Activated T-cell treated with anti-CD3 and anti-CD28 coated beads for 4 hours (primary cell): ENCODE measurements at places on chromosomes 16 and 17.

- no peak for DNase-seq
These were observed 50.5 kb downstream of the COTL1 start for GRCh38 chr16:84567286-84567962.

DNA sequence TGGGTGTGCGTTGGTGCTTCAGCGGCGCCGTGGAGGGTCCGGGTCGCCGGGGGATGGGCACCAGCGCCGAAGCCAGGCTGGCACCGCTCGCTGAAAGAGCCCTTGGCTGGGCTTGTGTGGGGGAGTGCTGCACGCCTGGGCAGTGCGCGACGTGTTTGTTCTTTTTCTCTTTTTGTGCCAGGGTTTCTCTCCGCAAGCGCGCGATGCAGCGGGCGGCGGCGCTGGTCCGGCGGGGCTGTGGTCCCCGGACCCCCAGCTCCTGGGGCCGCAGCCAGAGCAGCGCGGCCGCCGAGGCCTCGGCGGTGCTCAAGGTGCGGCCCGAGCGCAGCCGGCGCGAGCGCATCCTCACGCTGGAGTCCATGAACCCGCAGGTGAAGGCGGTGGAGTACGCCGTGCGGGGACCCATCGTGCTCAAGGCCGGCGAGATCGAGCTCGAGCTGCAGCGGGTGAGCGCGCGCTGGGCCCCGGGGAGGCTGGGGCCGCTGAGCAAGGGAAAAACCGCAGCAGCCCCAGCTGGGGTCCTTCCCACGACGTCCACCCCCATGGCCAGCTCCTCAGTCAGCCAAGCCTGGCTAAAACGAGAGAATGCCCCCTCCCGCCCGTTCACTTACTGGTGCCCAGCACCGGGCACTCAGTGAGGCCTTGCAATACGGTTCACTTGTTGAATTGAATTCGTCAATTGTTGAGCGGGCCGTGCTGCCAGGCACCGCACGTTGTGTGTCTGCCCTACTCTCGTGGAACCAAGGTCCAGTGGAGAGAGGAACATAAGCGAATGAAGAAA is 541 bp downstream of the GPT2 start:
- DNase-seq = no peak

GRCh38 chr17:22161376-22161775 is 469.1 kb downstream of the KCNJ18 start:
- DNase-seq = no peak

GRCh38 chr17:21295036-21295952 is 10.8 kb downstream of the MAP2K3 start:
- no peak for DNase-seq

- DNase-seq = no peak
These were observed 9.6 kb upstream of the RNF112 start for GRCh38 chr17:19401321-19402010.

- no peak for DNase-seq
These were observed 191.8 kb downstream of the SNX29 start for GRCh38 chr16:12168074-12169000.

DNA sequence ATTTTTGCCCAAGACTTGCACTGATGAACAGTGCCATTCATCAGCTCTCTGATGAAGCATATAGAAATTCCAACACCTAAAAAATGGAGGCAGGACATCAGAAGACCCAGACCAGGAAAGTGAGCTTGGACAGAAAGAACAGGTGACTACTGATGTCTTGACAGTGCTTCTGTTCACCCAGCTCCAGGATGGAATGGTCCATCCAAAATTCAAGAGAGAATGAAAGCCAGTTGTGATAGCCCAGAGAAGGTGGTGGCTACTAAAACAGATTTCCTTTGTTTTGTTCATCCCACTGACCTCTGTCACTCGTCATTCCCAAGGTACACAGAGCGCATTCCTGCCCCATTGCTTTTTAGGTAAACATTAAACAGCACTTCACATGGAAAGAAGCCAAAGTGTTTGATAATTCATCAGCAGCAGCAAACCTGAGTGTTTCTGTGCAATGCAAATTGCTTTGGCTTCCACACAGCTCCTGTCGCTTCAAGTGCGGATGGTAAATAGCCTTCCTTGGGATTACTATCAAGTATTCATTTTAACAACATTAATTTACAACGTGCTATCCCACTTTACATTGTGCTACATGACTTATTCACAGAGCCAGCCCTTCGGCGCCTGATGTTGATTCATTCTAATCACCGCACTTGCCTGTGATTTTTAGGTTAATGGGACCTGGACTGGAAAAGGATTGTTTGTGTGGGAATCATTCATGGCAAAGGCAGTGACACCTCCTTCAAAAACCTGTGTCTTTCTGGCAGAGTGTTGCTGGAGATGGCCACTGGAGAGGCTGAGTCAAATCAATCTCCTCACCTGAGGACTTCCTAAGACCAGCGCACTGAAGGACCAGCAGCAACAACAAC is 65.1 kb upstream of the TOX3 start:
- DNase-seq = no peak

DNA sequence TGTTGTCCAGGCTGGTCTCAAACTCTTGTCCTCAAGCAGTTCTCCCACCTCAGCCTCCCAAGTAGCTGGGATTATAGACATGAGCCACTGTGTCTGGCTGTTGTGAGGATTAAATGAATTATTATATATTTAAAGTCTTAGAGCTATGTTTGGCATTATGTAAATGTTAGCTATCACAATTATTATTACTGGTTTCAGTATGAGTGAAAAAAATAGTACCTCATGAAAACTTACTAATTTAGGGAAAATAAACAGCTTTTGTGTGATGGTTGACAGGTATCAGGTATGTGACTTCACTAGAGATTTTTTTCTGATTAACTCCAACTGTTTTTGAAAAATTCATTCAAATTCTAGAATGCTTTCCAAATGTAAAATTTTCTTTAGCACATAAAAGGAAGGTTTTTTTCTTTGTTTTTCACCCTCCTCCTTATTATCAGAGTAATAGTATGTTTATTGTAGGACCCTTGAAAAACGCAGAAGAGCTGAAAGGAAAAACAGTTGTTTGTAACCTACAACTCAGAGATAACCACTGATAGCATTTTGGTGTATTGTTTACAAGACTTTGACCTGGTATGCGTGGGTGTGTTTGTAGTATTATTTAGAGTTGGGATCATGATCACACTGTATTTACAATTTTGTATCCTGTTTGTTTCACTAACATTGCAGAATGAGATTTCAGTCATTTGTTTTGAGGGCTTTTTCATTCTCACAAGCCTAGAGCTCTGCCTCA is 13.2 kb downstream of the NLK start:
- no peak for DNase-seq

- no peak for DNase-seq
These were observed 67.8 kb upstream of the CDH5 start for GRCh38 chr16:66298571-66299120.

DNA sequence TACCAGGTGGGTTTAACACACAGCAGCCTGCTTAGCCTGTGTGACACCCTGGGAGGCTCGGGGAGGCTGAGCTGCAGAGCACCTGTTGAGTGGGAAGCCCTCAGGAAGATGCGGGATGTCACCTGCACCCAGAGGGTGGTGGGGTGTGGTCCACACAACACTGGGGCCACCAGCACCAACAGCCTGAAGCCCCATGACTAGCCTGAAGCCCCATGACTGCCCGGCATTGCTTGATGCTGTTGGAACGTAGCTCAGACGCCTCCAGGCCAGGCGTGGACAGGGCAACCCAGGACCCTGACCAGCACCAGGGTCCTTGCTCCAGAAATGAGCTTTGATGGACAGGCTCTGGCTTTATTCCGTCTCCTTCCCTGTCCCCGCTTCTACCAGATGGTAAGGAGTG is 76.3 kb upstream of the ZNF469 start:
- no peak for DNase-seq

DNA sequence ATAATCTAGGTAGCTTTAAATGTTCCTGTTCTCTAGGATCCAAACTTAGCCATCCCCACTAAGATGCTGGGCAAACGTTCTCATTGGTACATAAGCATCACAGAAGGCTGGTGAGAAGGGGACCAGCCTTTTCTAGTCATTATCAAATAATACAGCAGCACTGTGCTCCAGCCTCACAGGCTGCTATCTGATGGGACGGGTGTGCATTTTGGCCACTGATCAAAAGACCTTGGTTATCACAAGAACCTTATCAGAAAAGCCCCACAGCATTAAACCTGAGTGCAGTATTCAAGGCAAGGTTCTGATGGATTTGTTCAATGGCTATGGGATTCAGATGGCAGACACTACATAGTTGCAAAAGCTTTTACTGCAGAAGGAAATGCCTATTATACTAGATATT is 19.1 kb upstream of the KPNB1 start:
- no peak for DNase-seq

- DNase-seq = no peak
These were observed at the start of gene RAP1GAP2 for GRCh38 chr17:2796164-2797125. Gene RAP1GAP2, plus strand, starts transcription at chr17:2796438. Its CDS starts 90 bp downstream, at chr17:2796528.

GRCh38 chr16:85457366-85457765 is 155.8 kb upstream of the GSE1 start:
- DNase-seq = no peak

DNA sequence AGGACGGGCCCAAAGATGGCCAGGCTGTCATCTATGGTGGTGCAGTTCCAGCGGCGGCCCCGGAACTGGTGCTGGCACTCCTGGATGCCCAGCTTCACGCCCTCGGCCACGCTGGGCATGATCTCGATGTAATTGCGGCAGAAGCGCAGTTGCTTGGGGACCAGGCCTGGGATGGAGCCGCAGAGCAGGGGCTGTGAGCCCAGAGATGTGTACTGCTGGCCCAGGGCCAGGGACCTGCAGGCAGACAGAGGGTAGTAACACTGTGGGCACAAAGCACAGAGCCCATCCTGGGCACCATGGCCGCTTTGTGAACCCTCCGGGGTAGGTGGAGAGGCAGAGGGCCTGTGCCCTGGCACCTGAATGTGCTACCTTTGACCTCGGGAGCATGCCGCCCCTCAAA is 44.8 kb downstream of the WNT3 start:
- no peak for DNase-seq

DNA sequence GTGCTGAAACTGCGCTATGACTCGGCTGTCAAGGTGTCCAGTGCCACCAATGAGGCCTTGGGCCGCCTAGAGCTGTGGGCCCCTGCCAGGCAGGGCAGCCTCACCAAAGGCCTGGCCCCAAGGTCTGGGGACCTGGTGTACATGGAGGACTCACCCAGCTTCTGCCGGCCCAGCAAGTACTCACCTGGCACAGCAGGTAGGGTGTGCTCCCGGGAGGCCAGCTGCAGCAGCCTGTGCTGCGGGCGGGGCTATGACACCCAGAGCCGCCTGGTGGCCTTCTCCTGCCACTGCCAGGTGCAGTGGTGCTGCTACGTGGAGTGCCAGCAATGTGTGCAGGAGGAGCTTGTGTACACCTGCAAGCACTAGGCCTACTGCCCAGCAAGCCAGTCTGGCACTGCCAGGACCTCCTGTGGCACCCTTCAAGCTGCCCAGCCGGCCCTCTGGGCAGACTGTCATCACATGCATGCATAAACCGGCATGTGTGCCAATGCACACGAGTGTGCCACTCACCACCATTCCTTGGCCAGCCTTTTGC is 25.0 kb downstream of the WNT9B start:
- DNase-seq = no peak

GRCh38 chr17:59373882-59374495 is 42.5 kb downstream of the YPEL2 start:
- no peak for DNase-seq

DNA sequence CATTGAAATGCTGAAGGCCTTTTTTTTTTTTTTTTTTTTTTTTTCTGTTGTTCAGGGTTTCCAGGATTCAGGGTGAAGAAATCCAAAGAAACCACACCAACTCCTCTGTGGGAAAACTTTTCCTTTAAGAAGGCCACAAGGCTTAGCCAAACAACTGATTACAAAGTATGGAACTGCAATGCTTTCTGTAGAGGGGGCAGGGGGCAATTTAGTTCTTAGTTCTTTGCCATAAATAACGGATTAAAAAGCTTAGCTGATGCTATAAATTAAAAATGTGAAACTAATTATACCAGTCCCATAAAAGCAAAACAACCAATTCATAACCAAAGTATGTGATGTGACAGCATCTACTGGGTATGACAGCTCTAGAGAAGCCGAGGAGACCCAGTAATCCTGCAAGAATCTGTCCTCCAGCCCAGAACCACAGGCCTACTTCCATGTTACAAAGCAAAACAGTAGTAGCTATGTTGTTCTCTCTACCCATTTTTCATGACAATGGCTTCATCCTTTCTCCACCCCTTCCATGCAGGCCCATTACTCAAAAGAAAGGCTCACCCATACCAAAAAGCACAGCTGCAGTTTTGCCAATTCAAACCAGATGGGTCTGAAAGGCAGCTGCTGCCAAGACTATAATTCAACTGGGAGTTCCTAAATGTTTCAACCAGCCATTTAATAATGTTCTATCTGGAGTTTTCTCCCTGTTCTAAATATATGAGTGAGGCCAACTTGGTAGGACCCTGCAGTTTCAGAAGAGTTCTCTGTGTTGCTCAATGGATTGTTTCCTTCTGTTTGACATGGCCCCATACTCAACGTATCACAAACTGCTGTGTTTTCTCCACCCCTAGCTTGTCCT is 167.1 kb upstream of the ZFHX3 start:
- no peak for DNase-seq

- DNase-seq = no peak
These were observed 10.8 kb downstream of the RCVRN start for GRCh38 chr17:9894231-9894630.

GRCh38 chr16:84932681-84933080 is 78.7 kb downstream of the ZDHHC7 start:
- no peak for DNase-seq

DNA sequence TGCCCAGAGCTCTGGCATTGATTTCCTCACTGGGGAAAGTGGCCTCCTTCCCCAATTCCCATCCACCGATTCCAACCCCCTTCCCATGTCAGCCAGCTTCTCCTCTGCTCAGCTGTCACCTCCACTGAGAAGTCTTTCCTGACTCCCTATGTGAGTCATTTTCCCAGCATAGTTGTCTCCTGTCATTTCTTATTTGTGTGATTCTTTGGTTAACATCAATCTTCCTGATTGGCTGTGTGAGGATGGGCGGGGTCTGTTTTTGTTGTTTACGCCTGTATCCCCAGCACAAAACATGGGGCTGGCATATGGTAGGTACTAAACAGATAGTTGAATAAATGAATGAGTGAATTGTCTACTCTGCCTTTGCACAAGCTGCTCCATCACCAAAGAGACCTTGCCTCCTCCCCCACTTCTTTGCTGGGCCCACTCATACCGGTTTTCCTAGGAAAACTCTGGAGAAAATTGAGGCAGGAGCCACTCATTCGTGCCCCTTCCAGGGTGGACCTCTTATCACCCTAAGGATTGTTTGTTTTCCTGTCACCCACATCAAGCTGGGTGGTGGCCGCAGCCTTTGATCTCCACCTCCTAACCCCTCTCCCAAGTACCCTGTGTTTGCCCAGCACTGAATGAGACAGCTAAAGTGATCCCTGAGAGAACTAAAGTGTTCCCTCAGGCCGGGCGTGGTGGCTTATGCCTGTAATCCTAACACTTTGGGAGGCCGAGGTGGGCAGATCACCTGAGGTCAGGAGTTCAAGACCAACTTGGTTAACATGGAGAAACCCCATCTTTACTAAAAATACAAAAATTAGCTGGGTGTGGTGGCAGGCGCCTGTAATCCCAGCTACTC is 1.2 kb upstream of the GRB7 start:
- no peak for DNase-seq
